ENCODE measurements at places on chromosomes 1 and 21.

DNA sequence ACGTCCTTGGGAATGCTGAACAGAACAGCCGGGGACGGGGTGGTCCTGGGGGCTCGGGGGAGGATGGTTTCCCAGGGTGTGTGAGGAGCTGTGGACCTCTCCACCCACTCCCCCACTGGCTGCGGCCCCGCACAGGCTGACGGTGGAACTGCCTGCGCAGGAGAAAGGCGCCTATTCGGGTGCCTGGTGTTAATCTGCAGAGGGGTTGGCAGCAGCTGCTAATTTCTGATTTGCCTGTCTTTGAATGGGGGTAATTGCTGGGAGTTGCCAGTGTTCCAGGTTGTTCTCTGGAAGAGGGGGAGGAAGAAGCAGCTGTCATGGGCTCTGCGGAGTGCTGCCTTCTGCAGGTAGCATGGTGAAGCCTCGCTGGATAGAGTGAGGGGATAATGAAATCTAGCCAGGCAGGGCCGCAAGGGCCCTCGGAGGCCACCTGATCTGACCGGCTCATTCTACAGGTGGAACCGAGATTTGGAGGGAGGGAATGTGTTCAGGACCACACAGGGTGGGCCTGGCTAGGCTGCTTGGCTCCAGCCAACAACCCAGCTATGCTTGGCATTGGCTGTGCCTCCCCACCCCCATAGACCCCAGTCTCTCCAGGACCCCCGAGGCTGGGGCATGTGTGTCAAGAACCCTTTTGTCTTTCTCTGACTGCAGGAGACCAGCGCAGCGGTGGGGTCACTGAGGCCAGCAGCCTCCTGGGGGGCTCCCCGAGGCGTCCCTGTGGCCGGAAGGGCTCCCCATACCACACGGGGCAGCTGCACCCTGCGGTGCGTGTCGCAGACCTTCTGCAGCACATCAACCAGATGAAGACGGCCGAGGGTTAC is 67.1 kb downstream of the PTPRU start:
- DNase-seq, result no peak

- no peak for DNase-seq
Measured at GRCh38 chr1:30749691-30750583, 7.6 kb downstream of the LAPTM5 start.

- no peak for DNase-seq
Measured at GRCh38 chr1:119472819-119473175, 34.2 kb upstream of the HSD3B1 start.

DNA sequence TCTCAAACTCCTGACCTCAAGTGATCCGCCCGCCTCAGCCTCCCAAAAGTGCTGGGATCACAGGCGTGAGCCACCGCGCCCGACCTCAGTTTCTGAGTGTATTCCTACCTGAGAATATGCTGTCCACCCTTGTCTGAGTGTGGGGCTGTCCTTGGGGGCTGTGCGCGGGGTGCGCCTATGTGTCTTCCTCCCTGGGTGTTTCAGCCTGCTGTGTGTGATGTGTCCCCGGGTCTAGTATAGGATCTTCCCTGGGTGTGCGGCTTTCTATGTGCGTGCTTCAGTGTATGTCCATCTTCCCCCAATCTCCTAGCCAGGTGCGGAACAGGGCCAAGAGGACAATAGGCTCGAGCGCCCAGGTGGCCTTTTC is 8.3 kb upstream of the ID3 start:
- no peak for DNase-seq

DNA sequence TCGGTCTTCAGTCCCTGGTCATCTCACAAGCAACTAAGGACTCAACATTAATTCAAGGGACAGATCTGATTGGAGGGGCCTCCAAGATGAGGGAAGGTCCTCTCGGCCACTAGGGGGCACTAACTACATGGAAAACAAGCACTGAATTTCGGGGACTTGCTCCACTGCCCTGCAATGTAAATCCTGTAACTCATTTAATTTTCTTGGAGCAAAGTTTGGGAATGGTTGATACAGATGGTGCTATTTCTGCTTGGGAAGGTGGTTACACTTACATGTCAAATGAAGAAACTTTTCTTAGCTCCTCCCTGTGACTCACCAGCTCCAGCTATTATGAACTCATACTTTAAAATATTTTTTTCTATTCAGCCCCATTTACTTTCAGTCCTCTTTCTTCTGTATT is 97.4 kb upstream of the KCNJ15 start:
- peak; percentile 33 for DNase-seq

DNA sequence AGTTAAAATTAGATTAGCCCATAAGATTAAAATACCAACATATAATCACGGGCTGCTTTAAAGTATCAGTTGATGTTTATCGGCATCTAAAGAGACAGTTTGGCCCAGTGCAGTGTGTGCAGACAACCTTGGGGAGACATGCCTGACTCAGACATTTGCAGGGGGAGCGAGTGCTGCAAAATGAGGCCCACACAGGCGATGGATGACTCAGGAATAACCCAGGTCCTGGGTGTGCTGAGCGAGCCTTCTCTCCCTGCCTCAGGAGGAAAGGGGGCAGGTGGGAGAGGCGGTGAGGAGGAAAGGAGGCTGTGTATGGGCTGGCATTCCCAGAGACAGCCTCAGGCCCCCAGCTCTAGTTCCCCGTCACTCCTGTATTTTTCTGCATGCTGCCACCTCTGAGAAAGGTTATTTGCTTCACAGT is 9.0 kb downstream of the SLC9A1 start:
- DNase-seq, result no peak

DNA sequence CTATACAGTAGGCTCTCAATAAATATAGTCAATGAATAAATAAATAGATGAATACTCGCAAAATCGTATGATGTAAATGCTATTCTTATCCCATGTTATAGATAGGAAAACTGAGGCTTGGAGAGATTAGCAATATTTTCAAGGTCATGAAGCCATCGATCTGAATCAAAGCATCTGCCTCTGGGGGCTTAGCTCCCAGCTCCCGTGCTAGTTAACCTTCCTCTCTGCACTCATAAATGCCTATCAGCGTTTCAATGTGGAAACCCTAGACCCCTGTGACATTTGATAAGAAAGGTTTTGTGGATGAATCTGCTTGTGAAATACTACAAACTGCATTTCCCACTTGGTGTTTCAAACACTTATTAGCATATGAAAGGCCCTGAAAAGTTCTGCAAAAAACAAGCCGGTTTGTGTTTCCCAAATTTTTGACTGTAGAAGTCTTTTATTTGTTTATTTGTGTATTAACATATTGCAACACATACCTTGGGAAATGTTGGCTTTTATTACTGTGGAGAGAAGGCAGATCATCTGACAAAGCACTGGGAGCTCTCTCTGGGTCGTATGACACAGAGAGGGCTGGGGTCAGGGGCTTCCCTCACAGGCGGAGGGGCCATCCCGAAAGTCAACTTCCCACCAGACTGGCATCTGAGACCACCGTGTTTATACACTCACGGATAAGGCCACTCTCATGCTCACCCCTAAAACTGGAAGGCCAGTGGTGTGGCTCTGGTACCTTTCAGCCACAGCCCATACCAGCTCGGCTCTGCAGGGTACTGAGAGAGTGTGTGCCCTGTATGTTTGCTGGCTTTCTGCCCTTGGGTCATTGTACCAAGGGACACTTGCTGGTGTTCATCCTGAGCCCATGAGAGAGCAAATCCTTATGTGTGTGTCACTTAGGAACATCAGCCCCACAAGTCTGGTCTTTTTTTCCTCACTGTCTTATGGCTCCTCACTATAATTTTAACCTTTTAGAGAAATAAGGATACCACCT is 993 bp upstream of the PROK1 start:
- DNase-seq, result no peak

- DNase-seq, result no peak
Measured at GRCh38 chr1:67605209-67605780, 79.7 kb upstream of the GADD45A start.

DNA sequence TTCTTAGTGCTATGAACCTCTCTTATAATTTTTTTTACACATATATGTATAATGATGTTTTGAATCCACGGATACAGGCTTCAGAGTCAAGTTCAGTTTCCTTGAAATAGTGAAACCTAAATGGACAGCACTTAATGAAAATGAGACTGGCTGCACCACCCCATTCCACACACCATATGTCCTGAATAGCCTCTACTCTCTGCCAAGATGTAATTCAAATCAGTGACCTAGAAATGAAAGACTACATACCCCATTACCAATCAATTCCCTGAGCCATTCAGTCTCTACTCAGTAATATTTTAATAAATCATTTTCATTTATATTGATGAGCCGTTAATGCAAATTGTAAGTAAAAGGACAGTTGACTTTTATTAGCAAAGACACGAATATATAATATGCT is 614.9 kb upstream of the TMPRSS15 start:
- no peak for DNase-seq

DNA sequence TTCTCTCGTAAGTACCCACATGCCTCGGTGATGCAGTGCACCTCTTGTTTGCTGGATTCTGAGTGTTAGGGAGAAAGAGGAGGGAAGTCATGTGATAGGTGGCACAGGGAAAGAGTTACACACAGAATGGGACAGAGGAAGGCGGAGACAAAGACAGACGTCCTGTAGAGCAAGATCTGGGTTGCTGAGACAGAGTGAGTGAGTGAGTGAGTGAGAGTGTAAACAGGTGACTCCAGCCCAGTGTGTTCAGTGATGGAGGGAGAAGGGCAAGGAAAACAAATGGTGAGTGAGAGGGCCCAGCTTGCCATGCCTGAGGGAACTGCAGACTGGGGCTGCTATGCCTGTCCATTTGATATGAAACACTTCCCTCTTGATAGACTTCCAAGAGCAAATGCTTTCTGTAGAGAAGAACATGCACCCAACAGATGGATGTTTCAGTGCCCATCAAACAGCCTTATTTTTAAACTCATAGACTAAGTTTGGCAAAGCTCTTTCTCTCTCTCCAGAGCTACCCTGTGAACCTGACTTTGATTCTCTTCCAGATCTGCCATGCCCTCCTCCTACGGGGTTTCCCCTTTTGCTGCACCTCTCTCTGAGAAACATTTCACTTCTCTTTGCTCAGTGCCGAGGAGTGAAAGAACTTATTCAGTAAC is 209.9 kb upstream of the COA6 start:
- DNase-seq, result no peak

DNA sequence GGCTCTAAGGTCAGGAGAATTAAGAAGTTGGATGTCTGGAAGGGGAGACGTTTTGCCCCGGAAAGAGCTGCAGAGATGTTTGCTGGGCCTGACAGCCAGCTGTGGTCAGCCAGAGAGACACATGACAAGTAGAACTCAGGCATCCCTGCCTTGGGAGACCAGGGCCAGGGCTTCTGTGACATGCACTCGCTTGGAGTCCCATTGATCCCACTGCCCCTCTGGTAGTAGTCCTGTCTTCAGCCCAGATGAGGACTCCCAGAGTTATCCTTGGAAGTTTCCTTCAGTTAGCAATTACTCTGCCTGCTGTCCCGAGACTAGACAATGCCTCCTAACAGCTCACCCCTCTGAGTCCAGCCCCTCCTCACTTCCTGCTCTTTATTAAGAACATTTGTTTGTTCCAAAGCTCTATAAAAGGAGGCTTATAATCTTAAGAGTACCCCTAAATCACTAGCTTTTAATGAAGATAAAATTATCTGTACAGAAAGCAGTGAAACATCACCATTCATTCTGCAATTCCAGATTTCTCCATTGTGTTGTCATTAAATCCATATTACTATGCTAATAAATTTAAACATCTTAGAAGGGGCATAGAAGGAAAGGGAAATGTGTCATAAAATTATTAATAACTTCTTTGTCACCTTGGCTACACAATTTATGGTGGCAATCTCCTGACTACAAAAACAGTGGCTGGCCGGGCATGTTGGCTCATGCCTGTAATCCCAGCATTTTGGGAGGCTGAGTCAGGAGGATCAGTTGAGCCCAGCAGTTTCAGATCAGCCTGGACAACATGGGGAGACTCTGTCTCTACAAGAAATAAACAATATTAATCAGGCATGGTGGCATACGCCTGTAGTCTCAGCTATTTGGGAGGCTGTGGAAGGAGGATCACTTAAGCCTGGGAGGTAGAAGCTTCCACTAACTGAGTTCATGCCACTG is 94.2 kb downstream of the KCNK1 start:
- no peak for DNase-seq

GRCh38 chr1:206106328-206107167 is 10.6 kb downstream of the AVPR1B start:
- DNase-seq, result peak; percentile 52

DNA sequence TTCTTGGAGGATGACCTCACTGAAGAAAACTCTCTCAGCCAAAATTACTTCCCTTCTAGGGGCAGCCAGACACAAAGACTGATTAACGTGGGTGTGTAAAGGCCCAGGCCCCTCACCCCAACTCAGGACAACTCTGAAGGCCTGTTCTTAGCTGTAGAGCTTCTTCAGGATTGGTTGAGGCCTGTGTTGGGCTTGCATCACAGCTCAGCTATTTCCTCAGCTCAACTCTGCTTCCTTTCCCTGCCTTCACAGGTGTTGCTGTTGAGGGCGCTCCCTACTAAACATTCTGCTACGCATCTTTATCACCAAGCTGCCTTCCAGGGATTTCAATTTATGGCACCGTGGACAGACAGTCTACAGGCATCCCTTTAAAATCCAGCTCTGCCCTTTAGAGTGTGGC is 36.8 kb downstream of the MAB21L3 start:
- DNase-seq, result no peak

- no peak for DNase-seq
Measured at GRCh38 chr1:160410406-160411005, 10.1 kb downstream of the VANGL2 start.

DNA sequence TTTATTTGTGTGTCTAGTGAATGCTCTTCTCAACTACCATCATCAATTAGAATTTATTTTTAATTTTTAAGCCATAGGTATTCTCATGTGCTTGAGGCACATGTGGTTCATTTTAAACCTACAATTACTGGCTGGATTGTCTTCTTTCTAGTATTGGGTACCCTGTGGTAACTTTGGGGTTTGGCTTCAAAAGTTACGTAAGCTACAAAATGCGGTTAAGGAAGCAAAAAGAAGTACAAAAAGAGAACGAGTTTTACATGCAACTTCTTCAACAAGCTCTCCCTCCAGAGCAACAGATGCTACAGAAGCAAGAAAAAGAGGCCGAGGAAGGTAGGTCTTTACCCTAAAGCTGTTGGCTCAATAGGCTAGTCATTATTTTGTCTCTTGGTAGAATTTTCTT is 25.8 kb downstream of the MACO1 start:
- no peak for DNase-seq

GRCh38 chr1:218718977-218719376 is 373.8 kb downstream of the TGFB2 start:
- DNase-seq, result no peak

DNA sequence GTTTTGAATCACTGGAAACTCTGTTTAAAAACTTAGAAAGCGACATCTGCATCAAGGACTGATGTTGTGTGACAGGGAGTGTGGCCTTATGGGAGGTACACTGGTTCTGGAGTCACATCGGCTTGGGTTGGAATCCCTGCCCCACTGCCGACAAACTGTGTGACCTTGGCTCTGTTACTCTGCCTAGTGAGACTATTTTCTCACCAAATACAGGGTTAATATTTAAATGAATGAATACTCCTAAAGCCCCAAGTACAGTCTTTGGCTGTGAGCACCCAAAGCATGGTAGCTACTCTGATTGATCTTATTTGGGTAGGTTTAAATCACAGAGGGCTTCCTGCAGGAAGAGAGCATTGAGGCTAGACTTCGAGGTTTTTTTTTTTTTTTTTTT is 102.0 kb downstream of the ACTL8 start:
- no peak for DNase-seq

GRCh38 chr1:169682071-169682470 is 29.3 kb downstream of the SELL start:
- DNase-seq, result no peak

GRCh38 chr1:225766967-225767633 is 10.5 kb upstream of the SRP9 start:
- DNase-seq, result no peak

- DNase-seq, result no peak
Measured at GRCh38 chr1:112397841-112398240, 1.8 kb downstream of the CTTNBP2NL start.

- DNase-seq, result no peak
Measured at GRCh38 chr1:215375381-215375780, 191.7 kb upstream of the KCTD3 start.
